ENCODE measurements at places on chromosomes 3 and 15. TPM values are rescaled to one million over a fixed set of nuclear protein-coding genes. Genes with fewer than 3 reads are reported as not detected.

- DNase-seq = peak; percentile 90
These were observed 314.7 kb downstream of the LPP start for GRCh38 chr3:188468662-188469061.

DNA sequence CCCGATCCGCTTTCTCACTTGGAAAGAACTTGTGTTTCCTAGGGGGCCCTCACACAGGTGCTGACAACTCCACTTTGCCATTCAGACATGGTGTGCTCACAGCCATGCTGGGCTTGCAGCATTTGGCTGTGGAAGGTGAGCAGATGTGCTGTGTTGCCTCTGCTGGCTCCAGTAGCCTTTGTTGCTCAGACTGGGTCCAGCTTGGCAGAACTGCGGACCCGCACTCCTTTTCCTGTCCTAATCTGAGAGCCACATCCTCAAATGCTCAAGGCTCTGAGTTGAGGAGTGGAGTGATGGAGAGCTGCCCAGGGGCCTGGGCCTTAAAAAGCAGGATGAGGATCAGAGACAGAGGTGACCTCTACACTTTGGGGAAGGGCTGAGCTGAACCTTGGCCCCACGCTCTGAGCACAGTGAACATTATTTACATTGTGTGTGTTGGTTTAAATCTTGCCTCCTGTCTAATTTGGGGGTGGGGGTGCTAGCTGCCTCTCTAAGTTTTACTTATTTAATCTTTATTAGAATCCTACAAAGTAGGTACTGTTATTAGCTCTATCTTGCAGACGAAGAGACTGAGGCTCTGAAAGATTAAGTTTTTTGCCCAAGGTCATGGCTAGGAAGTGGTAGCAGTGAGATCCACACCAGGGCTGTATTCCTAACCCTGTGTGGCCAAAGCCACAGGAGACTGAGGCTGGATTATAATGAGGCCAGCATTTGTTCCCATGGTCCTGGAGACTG lies 17.2 kb downstream of the ACOX2 start:
- no peak for DNase-seq

DNA sequence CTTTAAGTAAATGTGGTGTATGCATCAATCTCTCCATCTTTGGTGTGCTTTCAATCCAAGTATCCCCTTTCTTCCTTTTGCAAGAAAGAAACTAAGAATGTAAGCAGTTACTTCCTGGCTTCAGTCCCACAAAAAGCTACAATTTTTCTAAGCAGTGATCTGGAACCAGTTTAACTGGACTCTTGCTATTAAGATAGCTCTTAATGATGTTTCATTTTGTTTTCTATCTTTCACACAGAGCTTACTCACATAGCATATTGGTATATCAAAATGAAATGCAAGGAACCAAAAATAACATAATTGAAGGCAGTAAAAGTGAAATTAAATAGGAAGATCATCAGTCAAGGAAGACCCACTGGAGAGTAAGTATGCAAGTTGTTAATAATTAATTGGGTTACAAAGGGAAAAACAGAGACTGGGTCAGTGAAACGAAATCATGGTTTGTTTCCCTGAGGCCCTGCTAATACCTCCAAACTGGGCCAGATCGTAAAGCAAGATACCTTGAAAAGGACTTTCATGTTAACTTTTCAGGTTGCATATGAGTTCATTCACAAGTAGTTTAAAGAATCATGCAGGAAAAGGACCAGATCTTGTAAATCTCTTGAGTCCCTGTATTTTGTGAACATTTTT lies 41.9 kb downstream of the GPR160 start:
- no peak for DNase-seq

DNA sequence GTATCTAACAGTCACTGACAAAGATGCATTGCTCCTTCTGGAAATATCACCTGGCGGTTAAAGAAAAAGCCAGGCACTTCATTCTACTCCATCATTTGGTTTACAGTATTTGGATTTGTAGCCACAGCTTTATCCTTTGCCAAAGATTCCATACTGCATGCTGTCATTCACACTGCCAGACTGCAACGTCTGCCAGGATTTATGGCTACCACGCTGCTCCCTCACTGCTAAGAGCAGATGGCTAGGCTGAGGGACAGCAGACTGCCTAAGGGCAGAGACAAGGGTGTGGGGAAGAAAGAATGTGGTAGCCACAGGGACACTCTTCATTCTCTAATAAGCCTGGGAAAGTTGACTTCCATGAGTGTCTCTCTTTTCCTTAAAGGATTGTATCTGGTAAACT lies 1047.0 kb downstream of the TUSC7 start:
- DNase-seq = peak; percentile 53

DNA sequence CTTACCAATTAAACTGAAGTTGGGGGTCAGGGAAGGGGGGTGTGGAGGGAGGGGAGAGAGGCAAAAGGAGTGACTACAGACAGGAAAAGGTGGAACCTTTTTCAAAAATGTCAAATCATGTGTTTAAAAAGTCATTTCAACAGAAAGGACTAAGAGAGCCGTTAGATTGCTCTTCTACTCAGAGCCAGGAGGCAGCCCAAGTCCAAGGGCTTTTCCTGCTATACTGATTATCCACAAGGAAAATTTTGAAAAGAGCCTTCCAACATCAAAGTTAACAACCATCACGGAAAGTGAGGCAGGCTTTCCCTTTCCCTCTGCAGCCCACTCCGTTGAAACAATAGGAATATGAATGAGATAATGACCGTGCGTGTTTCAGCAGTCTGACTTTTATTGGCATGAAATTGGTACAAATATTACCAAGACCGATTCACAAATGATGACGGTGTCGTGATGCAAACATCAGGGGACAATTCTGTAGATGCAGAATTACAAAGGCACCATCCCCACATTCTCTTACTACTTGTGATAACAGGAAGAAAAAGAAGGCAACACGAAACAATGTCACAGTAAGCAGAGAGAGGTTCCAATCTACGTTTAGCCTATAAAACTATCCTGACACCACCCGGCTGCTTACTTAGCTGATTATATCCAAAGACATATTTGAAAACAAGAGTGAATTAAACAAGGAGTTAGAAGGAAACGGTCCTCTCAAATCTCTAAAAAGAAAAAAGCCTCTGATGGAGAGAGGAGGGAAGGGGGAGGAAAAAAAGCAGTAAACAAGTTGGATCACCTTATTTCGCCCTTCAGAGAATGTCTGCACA lies 453.7 kb downstream of the FOXP1 start:
- DNase-seq = peak; percentile 15

The MYRIP gene
- total RNA-seq = not detected

The ATOSA gene
- total RNA-seq = 13.2 TPM

All from M059J (cell line).